ENCODE measurements at places on chromosomes 6 and 20. TPM values are rescaled to one million over a fixed set of nuclear protein-coding genes. Genes with fewer than 3 reads are reported as not detected.

DNA sequence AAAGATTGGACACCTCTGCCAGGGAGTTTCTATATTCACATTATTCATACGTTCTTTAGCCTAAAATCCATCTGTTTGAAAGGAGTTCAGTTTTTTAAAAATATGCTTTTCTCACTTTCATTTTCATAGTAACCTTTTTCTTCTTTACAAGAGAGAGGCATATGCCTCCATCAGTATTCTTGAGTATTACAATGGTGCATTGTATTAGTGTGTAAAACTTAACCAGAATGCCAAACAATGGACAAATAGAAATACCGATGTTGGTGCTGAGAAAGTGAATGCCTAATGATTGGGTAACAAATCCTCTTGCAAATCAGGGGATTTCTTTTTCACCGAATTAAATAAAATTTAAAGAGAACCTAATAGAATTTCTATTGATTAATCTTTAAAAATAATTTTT is 163.2 kb upstream of the LAMA2 start:
- H3K27me3 ChIP-seq, result peaks cover 14% of the 10 kb centered on the region
- no peaks in the 10 kb centered on the region for H3K4me1 ChIP-seq
- no peak for DNase-seq
- no peak overlapping the region for H3K4me3 ChIP-seq

GRCh38 chr6:166269301-166270039 is 38.7 kb downstream of the PRR18 start:
- no peaks in the 10 kb centered on the region for H3K4me1 ChIP-seq
- no peak for DNase-seq
- H3K27me3 ChIP-seq, result no peaks in the 10 kb centered on the region
- no peak overlapping the region for H3K27ac ChIP-seq
- H3K4me3 ChIP-seq, result no peak overlapping the region

The HSPA12B gene
- not detected for total RNA-seq

DNA sequence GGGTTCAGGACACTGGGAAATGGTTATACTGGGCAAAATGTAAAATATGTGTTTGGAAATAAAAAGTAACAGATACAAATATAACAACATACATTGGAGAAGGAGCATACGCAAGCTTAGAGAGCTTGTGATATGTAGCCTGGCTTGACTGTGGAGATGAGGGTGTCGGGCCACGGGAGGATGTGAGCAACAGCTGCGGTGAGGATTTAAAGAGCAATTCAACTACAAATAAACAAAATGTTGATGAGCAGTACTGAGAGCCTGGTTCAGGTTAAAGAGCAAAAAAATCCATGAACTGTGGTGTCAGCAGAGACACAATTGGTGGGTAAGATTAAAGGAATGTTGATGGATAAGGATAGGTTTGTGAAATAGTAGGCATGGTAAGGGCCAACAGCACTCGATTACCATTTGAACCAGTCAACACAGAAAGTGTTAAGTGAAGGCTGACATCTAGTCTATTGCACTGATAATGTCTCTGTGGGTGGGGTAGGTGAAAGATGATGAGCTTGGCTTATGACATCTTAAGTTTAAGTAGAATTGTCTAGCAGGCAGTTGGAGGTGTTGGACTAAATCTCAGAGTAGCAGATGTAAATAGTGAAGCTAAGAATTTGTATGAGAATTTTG is 723.2 kb downstream of the EPM2A start:
- no peak overlapping the region for H3K27ac ChIP-seq
- no peaks in the 10 kb centered on the region for H3K36me3 ChIP-seq
- H3K27me3 ChIP-seq, result peaks cover 18% of the 10 kb centered on the region
- no peak for DNase-seq

The NKX2-4 gene
- not detected for total RNA-seq

DNA sequence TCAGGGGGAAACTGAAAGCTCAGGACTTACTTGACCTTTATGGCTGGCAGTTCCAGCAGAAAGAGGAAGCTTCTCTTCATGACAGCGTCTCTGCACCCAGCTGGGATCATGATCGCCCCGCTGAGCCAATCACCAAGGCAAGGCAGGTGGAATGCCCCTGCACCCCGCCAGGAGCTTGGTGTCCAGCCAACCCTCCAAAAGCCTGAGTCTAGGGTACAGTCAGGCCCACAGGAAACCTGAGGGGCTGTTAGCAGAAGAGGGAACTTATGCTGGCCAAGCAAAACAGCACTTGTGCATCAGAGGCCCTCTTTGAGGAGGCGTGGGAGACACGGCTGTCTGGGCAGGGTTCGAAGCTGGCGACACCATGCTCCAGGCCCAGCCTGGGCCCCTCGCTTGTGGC is 188.3 kb upstream of the GMDS start:
- no peaks in the 10 kb centered on the region for H3K36me3 ChIP-seq
- no peaks in the 10 kb centered on the region for H3K4me1 ChIP-seq
- DNase-seq, result no peak
- no peak overlapping the region for H3K27ac ChIP-seq
- no peak overlapping the region for H3K4me3 ChIP-seq

The GNAS-AS1 gene
- 1.6 TPM for total RNA-seq

DNA sequence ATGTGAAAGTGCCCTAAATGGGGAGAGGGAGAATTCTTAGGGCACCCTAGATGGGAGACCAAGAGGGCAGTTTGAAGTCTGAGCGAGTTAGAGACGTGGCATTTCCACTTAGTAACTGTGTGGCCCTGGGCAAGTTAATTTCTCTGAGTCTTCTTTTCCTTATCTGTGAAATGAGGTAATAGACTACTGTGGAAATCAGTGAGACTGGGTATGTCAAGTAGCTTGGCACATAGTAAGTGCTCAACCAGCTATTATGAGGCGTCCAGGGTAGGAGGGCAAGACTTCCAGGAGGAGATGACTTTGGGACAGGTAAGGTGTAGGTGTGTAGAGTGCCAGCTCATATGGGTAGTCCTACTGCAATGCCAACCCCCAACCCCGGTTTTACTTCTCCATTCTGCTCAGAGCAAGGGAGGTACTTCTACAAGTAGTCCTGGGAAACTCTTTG is 770 bp downstream of the KIF3B start:
- peaks cover 48% of the 10 kb centered on the region for H3K4me1 ChIP-seq
- H3K27ac ChIP-seq, result peak overlapping the region; percentile 89
- DNase-seq, result peak; percentile 49
- H3K36me3 ChIP-seq, result peaks cover 35% of the 10 kb centered on the region

The SIRPD gene
- total RNA-seq, result not detected

DNA sequence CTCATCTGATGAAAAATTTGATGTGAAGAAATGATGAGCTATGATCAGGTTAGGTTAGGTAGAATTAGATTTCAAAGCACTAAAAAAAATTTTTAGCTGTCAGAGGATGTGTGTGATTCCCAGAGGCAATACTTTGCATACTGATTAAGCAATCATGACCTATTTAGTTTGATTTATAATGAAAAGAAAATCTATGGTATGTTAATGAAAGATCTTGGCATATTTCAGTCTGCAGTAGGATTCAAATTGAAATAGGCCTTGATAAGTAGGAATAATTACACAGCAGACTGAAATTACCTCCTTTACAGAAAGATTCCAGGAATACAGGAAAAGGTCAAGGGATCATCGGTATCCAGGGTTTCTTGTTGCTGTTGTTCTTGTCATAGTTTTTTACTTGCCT is 69.3 kb downstream of the HDDC2 start:
- no peak for DNase-seq
- no peak overlapping the region for H3K27ac ChIP-seq
- H3K27me3 ChIP-seq, result no peaks in the 10 kb centered on the region

DNA sequence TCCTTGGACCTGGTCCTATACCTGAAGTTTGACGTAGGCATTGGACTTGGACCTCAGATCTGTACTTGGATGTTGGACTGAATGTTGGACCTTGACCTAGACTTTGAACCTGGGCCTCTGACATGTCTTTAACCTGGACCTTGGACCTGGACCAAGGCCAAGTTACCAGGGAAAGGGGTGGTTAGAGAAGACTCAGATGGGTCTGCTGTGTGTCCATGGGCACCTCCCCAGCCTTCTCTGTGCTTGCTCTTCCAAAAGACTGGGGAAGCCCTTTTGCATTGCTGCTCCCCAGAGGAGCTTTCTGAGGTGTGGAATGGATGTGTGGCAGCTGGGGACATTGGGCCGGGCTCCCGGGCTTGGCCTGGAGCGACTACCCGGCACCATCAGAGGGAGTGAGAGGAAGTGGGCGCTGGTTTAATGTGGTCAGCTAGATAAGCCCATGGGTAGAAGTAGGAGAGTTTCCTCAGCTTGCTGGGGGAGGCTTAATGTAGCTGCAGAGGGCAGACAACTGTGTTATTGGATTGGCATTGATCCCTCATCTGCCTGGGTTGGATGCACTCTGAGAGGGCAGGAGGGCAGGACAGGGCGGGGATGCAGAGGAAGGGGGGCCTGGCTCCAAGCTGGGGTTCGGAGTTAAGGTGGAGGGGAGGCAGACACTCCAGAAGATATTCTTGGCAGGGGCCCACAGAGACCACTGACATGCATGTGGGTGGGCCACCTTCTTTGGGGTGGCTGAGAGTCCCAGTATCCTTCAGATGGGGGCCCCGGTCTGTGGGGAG is 4.2 kb downstream of the SCRT2 start:
- peaks cover 66% of the 10 kb centered on the region for H3K27me3 ChIP-seq
- H3K27ac ChIP-seq, result no peak overlapping the region

The PPP2R5D gene
- 54.4 TPM for total RNA-seq

- no peaks in the 10 kb centered on the region for H3K27me3 ChIP-seq
- no peak for DNase-seq
Measured at GRCh38 chr6:119323478-119323877, 26.1 kb downstream of the MAN1A1 start.

DNA sequence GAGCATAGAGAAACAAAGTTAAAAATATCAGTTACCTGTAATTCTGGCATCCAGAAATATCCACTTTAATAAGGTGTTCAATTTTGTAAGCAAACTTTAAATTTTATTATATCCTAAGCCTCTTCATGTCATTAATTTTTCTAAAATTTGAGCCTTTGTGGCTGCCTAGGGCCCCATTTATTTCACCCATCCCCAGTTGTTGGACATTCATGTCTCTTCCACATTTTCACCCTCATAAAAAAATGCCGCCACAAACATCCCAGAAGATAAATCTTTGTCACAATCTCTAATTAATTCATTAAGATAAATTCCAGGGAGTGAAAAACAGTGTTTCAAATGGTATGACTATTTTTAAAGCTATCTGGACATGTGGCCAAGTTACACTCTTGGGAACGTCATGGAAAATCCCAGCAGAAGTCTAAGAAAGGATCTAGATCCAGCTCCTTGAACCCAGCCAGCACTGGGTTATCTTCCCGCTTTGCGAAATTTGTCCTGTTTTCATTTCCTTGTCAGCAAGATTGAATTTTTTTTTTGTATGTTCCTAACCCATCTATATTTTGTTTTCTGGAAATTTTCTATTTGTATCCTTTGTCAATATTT is 97.2 kb downstream of the TMEM242 start:
- H3K4me1 ChIP-seq, result peaks cover 50% of the 10 kb centered on the region
- H3K4me3 ChIP-seq, result no peak overlapping the region
- DNase-seq, result no peak
- no peaks in the 10 kb centered on the region for H3K36me3 ChIP-seq
- no peaks in the 10 kb centered on the region for H3K27me3 ChIP-seq

- no peak for DNase-seq
- H3K4me1 ChIP-seq, result no peaks in the 10 kb centered on the region
- H3K27ac ChIP-seq, result no peak overlapping the region
- H3K36me3 ChIP-seq, result peaks cover 14% of the 10 kb centered on the region
- no peak overlapping the region for H3K4me3 ChIP-seq
Measured at GRCh38 chr6:109736273-109737025, 45.4 kb downstream of the FIG4 start.

DNA sequence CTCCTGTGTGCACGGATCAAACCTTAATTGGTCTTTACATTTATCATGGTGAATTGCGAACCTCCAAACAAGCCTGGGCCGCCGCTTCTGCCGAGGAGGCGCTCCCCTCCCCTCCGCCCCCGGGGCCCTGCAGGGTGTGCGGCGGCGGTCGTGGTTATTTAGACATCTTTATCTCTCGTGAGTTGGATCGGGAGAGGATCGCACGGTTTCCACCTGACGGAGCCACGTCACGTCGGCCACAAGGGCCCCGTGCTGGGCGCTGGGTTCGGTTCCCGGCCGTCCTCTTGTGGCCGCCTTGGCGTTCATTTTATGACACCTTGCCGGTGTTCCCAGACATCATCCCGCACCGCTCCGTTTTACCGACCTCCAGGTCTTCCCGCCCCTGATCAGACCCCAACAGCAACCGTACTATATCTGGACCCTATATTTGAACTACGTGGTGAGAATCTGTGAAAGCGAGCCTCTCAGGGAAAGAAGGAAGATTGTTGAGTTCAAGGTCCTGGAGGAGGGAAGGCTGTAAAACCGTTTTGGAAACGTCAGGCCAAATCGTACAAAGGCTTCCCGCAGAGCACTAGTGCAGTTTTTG is 1.3 kb upstream of the CNR1 start:
- H3K4me3 ChIP-seq, result peak overlapping the region; percentile 53
- peaks cover 12% of the 10 kb centered on the region for H3K4me1 ChIP-seq
- peaks cover 55% of the 10 kb centered on the region for H3K27me3 ChIP-seq
- peak; percentile 12 for DNase-seq

The ESR1 gene
- 0.52 TPM for total RNA-seq

DNA sequence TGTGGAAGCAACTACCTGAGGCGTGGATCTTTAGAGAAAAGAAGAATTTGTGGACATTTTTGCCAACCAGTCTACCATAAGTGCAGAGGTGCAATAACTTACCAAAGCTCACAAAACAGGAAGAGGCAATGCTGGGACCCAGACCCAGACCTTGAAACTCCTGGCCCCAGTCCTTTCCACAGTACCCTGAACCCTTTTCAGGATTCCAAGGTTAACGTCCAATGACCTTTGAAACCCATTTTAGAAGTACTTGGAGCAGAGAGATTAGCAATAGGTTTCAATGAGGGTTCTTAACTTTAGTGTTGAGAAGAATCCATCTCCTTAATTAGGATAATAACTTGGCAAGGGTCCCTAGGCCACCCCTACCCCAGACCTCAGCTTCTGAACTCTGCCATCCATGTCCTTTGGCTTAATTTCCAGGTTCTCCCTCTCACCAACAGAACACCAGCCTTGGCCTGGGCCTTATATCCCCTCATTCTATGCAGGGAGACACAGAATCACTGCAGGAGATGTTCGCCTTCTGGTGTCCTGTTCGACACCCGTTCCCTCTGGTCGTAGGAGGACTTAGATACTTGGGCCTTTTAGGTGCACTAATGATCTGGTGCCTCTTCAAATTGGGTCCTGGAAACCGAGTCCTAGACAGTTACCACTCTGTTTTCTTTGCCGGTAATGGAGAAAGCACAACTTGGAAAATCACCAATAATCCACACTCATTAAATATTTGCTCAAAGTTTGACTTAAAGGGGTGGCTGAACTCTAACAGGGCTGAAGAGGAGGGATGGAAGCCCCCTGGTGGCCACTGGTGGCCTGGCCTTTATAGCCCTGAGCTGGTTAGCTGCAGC is 40.6 kb downstream of the ISM1 start:
- peak; percentile 74 for DNase-seq
- peaks cover 10% of the 10 kb centered on the region for H3K4me1 ChIP-seq
- no peak overlapping the region for H3K27ac ChIP-seq
- H3K36me3 ChIP-seq, result no peaks in the 10 kb centered on the region

GRCh38 chr6:19181211-19181610 is 656.0 kb upstream of the ID4 start:
- no peaks in the 10 kb centered on the region for H3K36me3 ChIP-seq
- no peak overlapping the region for H3K27ac ChIP-seq
- H3K4me3 ChIP-seq, result no peak overlapping the region
- no peaks in the 10 kb centered on the region for H3K4me1 ChIP-seq
- H3K27me3 ChIP-seq, result no peaks in the 10 kb centered on the region
